ENCODE measurements at places on chromosomes 5 and 9. TPM values are rescaled to one million over a fixed set of nuclear protein-coding genes. Genes with fewer than 3 reads are reported as not detected.

ACTL7B gene
- not detected for total RNA-seq

ZNF354C gene
- total RNA-seq, result 4.3 TPM

CD14 gene
- total RNA-seq, result 2.5 TPM

PCAT7 gene
- total RNA-seq, result 0.59 TPM

PCDHGB1 gene
- total RNA-seq, result 2.0 TPM

ZDHHC12 gene
- total RNA-seq, result 39.3 TPM

Data from Panc1 (cell line).